RKO (cell line): ENCODE measurements at places on chromosomes 1 and 21.

DNA sequence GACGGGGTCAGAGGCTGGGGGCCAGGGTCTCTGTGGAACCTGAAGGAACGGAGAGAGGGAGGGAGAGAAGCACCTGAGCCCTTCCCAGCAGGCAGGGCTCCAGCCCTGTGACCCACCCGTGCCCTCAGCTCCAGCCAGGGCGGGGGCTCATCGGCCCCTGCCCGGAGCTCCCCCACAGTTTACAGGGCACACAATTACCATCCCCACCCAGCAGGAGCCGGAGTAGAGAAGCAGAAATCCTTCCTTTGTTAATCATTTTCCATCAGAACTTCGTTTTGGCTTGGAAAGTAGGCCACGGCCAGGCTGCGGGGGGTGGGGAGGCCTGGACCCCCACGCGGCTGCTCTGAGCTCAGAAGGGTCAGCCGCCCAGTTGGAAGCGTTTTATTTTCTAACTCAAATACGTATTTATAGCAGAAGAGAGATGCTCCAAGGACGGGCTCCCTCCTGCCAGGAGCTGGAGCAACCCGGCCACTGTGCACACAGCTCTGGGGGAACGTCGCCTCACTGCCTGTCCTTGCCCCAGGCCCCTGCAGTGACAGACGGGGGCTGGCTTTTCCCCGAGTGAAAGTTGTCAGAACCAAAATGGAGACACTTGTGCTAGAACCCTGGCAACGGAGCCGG is 42.7 kb upstream of the ADARB1 start:
- DNase-seq: no peak

DNA sequence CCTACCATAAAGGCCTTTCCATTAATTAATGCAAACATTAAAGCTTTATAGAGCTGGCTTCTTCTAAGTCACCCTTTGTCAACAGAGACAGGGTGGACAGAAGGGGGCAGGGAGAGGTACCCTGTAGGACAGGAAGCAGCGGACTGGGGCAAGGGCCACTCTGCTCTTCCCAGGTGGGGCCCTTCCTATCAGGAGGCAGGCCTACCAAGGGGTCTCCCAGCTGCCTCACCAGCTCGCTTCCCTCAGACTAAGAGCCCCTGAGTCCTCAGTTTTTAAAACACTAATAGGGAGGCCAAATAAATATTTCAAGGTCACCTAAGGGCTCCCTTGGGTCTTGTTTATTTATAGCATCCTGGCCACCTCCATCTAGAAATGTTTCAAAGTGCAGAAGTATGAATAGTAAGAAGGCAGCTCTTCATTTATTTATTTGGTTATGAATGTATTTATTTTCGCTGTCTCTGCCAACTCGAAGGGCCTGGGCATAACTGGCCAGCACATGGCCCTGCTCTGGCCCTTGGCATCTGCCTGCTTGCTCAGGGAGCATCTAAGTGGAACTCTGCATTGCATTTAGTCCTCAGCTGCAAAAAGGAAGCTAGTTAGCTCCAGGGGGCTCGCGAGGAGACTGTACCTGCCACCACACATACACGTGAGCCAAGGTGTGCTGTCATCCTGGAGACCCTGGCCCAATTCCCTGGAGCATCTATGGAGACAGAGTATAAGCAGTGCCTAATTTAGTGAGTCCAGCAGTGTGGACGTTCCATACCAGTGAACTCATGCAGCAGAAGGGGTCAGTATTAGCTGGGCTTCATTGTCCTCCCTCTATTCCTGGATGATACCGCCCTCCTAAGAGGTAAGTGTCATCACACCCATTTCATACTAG is 395.1 kb upstream of the VAMP3 start:
- DNase-seq: no peak

GRCh38 chr1:226964068-226964425 is 24.0 kb downstream of the COQ8A start:
- no peak for DNase-seq

GRCh38 chr1:6603238-6603914 is 707 bp upstream of the KLHL21 start:
- DNase-seq: peak; percentile 87

GRCh38 chr1:225881081-225881958 is 860 bp downstream of the TMEM63A start:
- DNase-seq: peak; percentile 51

- no peak for DNase-seq
These were observed 515 bp downstream of the MAN1C1 start for GRCh38 chr1:25616987-25617624.
